Left lobe of liver (tissue), 2 donors: ENCODE measurements at places on chromosomes 7 and 10. TPM values are rescaled to one million over a fixed set of nuclear protein-coding genes. Genes with fewer than 3 reads are reported as not detected.

STEAP1 gene
- 5.5 TPM for total RNA-seq

DNA sequence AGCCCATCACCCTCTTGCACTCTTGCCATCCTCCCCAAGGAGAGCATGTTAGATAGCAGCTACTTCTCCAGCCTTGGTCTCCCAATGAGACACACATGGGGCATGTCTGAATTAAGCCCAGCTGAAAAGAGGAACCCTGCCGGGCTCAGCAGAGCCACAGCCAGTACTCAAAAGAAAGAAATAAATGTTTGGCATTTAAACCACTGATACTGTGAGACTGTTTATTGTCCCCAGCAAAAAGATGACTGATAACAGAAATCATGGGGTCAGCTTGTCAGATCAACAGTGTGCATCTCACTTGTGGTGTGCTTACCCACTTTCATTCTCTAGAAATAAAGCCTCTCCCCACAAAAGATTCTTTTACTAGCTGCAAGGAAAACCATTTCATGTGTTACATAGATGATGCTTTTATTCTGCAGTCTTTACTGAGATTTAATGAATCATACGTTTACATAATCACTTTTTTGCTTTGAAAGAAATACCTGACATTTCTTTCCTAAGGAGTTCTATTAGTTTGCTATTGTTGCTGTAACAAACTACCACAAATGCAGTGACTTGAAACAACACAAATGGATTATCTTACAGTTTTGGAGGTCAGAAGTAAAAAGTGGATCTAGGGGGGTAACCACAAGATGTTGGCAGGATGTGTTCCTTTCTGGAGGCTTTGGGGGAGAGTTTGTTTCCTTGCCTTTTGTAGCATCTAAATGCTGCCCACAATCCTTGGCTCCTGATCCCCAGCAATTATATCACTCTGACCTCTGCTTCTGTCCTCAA, 20.9 kb downstream of the ANKRD7 start:
- no peak for DNase-seq

TACC2 gene
- 21.5 TPM for total RNA-seq

PRDX3 gene
- 157 TPM for total RNA-seq

GRCh38 chr10:120800528-120801323, 50.4 kb upstream of the WDR11 start:
- no peak for DNase-seq

- DNase-seq = no peak
These were observed 11.1 kb upstream of the TFEC start for GRCh38 chr7:116041615-116042014.

DNA sequence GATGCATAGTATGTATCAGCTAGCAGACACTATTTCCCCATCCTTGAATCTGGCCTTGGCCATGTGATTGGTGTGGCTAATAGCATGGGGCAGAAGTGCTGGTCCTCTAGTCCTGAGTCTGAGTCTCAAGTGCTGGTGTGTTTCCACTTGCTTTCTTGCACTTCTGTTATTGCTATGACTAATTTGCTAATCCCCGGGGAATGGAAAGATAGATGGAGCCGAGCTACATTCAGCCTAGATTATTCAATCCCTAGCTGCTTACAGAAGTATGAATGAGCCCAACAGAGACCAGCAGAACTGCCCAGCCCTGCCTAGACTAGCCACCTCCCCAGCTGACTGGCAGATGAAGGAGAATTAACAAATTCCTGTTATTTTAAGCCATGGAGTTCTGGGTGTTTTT, 53.2 kb upstream of the SYPL1 start:
- no peak for DNase-seq

FAM237B gene
- total RNA-seq = not detected

GRCh38 chr10:14560274-14560673, 214.4 kb downstream of the FAM107B start:
- no peak for DNase-seq

DNA sequence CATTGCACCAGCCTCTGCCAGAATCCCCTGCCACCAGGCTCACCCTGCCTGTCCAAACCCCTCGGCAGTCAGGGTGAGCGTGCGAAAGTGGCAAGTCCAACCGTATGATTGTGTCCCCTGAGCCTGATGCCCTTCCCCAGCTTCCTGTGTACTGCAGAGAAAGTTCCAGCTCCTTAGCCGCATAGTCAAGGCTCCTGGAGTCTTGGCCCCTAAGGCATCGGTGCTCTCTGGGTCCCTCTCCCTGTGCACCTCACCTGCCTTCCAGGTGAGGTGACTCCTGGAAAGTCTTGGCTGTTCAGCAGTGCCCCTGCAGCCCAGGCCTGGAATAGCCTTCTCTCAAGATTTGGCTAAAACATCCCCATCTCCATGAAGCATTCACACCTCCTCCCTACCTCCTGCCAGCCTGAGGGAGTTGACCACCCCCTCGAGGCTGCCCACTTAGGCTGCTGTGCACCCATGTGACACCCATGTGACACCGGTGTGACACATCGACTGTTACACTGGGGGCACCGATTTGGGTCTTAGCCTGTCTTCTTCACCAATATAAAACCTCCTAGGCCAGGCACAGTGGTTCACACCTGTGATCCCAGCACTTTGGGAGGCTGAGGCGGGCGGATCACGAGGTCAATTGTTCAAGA, 56.1 kb upstream of the ELN start:
- peak; percentile 35 for DNase-seq

XRCC2 gene
- total RNA-seq = 0.18 TPM

GRCh38 chr7:18278316-18278715, 217.2 kb upstream of the HDAC9 start:
- no peak for DNase-seq

AKR1C8 gene
- total RNA-seq = 24.7 TPM

SLC26A3 gene
- total RNA-seq = 0.93 TPM

DNA sequence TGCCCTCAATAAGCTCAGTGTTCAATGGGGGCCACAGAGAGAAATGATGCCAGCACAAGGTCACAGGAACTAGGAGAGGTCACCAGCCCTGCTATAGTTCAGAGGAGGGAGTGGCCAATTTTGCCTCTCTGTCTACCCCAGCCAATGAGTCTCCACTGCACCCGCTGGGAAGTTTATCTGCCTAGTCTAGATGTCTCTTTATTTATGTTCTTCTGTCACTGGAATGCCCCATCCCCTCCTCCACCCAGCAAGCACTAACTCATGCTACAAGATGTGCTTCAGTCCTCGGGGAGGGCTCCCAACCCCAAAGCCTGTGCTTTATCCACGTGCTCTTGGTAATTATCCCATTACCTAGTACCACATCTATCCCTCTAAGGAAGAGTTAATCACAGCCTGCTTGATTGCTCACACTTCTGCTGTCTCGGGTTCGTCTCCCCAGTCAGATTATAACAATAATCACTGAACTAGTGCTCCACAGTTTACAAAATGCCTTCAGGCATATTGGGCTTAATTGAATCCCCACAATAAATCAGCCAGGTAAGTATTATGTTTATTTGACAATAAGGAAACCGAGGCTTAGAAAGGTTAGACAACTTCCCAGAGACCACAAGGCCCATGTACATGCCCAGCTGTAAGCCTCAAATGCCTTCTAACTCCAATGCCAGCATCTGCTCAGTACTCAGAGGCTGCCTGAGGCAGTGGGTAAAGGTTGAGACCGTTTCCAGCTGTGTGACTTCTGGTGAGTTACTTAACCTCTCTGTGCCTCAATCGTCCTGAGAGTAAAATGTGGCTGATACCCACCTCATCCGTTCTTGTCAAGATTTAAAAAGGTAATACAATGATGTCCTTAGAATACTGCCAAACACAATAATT, 3.9 kb downstream of the HIP1 start:
- no peak for DNase-seq

RASA4B gene
- total RNA-seq = 2.9 TPM

- no peak for DNase-seq
These were observed 20.7 kb downstream of the PLPP4 start for GRCh38 chr10:120477743-120478141.

GRCh38 chr7:74149603-74150002, 24.6 kb upstream of the EIF4H start:
- DNase-seq = no peak

- no peak for DNase-seq
These were observed 9.1 kb upstream of the WAC start for GRCh38 chr10:28523725-28524252.

DNA sequence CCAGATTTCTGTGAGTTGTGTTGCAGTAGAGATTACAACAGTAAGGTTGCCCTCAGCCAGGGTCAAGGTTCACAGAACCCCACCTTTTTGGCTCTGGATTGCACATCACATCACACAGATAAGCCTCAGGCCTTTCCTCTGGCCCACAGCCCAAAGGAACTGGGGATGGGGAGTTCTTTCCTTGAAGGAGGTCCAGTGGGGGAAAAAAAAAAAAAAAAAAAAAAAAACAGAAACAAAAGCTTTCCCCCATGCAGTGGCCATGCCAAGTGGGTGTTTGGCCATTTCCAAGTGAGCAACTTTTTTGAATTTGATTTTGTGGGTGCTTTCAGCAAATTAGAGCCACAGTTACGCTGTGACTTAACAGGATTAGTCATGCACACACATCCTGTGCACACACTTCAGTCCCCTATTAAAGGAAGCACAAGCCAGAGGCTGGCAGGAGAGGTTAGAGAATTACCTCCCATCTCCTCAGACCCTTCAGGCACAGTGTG, 79.3 kb upstream of the NANOS1 start:
- DNase-seq = peak; percentile 28

ARL3 gene
- 2.5 TPM for total RNA-seq

- DNase-seq = peak; percentile 46
These were observed 506 bp downstream of the CTTNBP2 start for GRCh38 chr7:117872561-117873309.

- no peak for DNase-seq
These were observed 50.9 kb downstream of the INPP5A start for GRCh38 chr10:132588301-132589013.

OR13A1 gene
- not detected for total RNA-seq

DNA sequence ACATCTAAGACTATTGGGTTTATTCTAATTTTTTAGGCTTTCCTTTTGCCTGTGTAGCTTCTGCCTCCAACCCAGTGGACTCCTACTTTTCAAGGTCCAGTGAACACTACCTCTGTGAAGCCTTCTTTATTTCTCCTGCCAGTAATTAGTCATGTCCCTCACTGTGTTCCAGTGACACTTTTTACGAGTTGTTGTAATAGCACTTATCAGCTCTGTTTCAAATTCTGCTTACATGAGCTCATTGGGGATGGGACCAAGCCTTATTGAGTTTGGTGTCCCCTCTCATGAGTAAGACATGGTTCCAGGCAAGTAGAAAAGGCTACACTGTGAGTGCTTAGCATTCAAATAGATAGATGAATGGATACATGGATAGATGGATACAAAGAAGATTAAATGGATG, 184.6 kb downstream of the HIBADH start:
- no peak for DNase-seq

GRCh38 chr10:44752451-44753441, 158.4 kb upstream of the TMEM72 start:
- no peak for DNase-seq

DNA sequence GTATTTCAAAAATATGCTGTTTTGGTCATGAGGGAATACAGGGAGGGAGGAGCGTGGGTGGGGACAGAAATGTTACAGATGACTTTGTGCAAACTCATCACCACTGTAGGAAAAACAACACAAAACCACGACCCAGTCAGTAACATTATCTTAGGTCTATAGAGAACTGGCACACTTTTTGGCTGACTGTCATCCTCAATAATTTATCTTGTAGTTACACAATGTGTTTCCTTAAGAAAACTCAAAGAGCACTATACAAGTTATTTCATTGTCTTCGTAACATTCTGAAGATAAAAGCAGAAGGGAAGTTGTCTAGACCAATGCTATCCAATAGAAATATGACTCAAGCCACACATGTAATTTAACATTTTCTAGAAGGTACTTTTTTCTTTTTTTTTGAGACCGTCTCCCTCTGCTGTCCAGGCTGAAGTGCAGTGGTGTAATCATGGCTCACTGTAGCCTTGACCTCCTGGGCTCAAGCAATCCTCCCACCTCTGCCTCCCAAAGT, 16.9 kb upstream of the CDK14 start:
- no peak for DNase-seq

GRCh38 chr10:12279281-12279680, 70.1 kb upstream of the CAMK1D start:
- DNase-seq = no peak

DNA sequence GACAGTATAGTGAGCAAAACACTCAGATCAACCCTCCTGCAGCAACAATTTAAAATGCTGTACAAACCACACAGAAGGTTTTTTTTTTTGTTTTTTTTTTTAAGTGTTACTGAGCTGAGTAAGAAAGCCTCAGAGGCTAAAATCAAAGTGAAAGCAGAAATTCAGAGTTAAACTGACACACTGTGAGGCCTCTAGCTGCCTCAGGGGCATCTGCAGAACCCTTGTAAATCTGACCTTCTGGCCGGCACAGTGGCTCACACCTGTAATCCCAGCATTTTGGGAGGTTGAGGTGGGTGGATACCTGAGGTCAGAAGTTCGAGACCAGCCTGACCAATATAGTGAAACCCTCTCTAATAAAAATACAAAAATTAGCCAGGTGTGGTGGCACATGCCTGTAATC, 7.4 kb upstream of the GNA12 start:
- no peak for DNase-seq

DNA sequence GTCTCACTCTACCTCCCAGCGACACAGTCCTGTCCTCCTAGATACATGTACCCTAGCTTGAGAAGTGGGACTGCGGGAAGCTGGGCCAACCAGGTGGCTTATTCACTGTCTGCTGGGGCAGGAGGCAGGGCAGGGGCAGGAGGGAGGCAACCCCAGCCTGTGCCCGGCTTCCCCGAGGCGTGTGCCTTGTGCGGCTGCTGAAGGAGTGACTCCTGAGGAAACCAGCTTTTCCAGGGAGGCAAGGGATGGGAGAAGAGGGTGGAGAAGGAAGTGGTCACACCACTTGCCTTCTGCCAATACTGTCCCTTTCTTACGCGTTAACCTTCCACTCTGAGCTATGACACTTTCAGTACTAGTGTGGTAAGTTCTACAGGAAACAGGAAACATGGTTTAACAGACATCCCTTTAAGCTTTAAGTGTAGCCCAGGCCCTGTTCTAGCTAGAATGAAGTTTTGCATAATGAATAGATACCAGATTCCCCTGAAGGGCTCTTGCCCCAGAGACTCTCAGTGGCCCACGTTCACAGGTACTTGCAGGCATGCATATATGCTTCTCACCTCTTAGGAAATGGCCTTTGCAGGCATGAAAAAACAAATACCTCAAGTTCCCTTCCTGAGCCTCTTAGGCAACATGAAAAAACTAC, 40.6 kb downstream of the SYPL1 start:
- DNase-seq = no peak
